ENCODE measurements at places on chromosomes 6 and 20. TPM values are rescaled to one million over a fixed set of nuclear protein-coding genes. Genes with fewer than 3 reads are reported as not detected.

Gene PRKN
- total RNA-seq = 1.1 TPM

Gene VSX1
- not detected for total RNA-seq

Gene RSPO4
- not detected for total RNA-seq

Gene IRF4
- not detected for total RNA-seq

Gene MCHR2
- total RNA-seq = not detected

Gene C6orf15
- total RNA-seq = not detected

Gene OR2B6
- 0.07 TPM for total RNA-seq

Gene PTPRT
- total RNA-seq = under 0.01 TPM

Gene PAX1
- not detected for total RNA-seq

Gene METTL24
- 0.52 TPM for total RNA-seq

Gene NRN1
- 0.39 TPM for total RNA-seq

Gene FAXC
- total RNA-seq = 0.59 TPM

Gene RIPOR3
- total RNA-seq = 0.33 TPM

All from smooth muscle cell of the pulmonary artery (primary cell).